ENCODE measurements at places on chromosomes 4 and X.
A peak's percentile ranks its signal among the peaks of the same experiment; 100 is the strongest.

DNA sequence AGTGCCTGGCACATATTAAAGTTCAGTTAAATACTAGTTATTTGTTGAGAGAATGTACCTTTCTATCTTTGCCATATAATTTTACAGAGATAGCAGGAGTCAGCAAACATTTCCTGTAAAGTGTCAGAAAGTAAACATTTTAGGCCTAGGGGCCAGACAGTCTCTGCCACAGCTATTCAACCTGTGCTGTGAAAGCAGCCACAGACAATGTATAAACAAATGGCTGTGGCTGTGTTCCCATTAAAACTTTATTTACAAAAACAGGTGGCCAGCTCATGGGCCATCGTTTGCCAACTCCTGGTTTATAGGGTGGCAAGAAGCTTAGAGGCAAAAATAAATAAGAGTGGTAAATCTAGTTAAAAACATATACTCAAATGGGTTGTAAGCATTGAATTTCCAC, 34.0 kb upstream of the BRS3 start:
- DNase-seq, result no peak

- no peak for DNase-seq
These were observed 157.4 kb downstream of the STIM2 start for GRCh38 chr4:27018076-27018475.

- DNase-seq, result no peak
These were observed 174.2 kb downstream of the HHIP start for GRCh38 chr4:144820011-144820727.

GRCh38 chr4:104592183-104592582, 97.5 kb upstream of the CXXC4 start:
- DNase-seq, result no peak

- DNase-seq, result no peak
These were observed 33.8 kb downstream of the RBBP7 start for GRCh38 chrX:16836371-16836770.

GRCh38 chr4:151163855-151164254, 64.4 kb downstream of the RPS3A start:
- DNase-seq, result no peak

DNA sequence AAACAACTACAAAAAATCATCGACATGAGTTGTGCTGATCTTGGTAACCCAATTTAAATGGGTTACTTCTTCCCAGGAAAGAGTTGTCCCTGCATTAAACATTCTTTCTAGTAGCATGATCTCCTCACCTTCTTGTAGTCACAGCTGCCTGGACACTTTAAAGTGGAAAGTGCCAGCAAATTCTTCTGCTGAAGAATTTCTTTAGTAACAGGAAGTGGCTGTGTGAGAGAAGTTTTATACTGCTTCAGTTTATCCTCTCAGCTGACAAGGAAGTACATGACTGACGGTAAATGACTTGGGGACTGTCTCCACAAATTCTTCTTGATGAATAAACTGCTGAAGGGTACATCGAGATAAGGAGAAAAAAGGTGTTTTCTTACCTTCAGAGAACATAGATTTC, 18.2 kb upstream of the TNIP3 start:
- no peak for DNase-seq

DNA sequence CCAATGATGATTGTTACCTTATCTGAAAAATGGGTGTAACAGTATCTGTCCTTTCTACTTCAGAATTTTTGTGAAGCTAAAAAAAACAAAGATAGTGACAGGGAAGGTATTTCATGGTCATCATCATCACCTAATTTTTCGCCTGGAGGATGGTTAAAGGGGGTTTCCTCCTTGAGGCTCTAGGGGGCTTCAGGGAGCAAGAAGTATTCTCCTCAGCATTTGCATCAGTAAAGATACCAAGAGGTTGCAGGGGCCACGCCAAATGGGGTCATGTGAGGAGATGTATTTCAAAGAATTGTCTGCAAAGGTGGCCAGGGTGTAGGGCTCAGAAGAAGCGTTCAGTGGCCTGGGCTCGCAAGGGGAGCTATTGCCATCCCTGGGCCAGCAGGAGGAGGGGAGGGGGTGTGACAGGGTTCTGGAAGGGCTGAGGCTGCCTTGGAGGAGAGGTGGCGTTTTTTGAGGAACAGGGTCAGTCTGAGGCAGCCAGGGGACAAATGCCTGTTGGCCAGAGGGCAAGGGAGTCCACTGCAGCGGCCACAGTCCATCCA, 7.3 kb upstream of the NSG1 start:
- DNase-seq, result no peak

DNA sequence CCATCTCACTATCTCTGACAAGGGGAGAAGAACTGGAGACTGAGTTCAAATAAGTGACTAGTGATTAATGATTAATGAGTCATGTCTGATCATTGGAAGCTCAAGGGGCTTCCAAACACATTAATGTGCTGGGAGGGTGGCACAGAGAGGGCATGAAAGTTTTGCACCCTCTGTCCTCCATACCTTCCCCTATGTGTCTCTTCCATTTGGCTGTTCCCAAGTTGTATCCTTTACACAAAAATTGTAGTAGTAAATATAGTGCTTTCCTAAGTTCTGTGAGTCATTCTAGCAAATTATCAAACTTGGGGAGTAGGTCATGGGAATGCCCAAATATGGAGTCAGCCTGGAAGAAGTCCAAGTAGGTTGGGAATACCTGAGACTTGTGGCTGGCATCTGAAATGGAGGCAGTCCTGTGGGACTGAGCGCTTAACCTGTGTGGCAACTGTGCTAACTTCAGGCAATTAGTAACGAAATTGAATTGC, 4.1 kb upstream of the FAM200B start:
- no peak for DNase-seq

GRCh38 chr4:127782025-127782274, 172 bp upstream of the HSPA4L start:
- DNase-seq, result peak; percentile 93

DNA sequence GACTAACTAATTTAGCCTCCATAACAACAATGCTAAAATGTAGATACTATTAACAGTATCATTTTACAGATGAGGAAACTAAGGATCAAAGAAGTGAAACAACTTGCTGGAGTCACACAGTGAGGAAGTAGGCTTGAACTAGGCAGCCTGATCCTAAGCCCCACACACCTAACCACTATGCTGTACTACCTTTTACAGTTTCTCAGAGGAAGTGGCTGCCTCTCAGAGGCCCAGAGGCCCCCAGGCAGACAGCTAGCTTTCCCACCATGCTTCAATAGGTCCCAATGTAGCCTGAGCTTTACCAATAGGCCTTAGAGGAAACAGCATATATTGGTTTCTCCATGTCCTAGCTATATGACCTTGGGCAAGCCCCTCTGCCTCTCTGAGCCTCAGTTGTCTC, 69.4 kb upstream of the PJA1 start:
- DNase-seq, result no peak

- no peak for DNase-seq
These were observed 81.5 kb upstream of the CD99 start for GRCh38 chrX:2609431-2610238.

GRCh38 chr4:99651016-99651769, 6.4 kb downstream of the C4orf54 start:
- DNase-seq, result no peak

GRCh38 chr4:183469936-183470335, 25.5 kb downstream of the CDKN2AIP start:
- no peak for DNase-seq

GRCh38 chr4:165031436-165032211, at the start of gene TRIM60:
TSS of gene TRIM60 (plus strand) at chr4:165031999. CDS start at chr4:165040073, 8,074 bp downstream.
- no peak for DNase-seq

DNA sequence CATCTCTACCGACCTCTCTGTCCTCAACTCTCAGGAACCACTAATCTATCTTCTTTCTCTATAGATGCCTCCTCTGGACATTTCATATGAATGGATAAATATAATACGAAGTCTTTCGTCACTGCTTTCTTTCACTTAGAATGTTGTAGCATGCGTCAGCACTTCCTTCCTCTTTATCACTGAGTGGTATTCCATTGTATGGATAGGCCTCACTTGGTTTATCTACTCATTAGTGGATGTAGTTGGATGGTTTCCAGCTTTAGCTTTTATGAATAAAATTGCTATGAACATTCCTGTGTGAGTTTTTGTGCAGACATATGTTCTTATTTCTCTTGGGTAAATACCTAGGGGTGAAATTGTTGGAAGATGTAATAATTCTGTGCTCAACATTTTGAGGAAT, 528.2 kb upstream of the FAT1 start:
- DNase-seq, result no peak

- no peak for DNase-seq
These were observed 305.2 kb upstream of the ARSJ start for GRCh38 chr4:114284629-114285028.

DNA sequence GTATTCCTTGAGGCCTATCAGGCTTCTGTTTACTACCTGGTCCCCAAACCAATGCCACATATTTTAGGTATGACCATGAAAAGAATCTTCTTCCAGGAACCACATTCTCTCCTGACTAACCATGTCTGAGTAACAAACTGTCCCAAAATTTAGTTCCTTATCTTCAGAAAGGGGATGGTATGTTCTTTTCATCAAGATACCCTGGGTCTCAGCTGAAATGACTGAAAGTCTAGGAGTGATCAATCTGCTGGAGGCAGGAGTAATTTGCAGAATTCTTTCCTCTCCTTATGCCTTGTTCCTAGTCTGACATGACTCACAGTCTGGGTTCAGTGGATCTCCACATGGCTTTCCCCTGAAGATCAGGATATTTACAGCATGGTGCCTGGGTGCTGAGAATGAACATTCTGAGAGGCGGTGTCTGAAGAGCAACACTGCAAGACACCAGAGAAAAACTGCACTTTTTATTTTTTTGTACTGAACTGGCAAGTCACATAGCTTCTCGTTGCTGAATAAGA, 665.5 kb downstream of the TLL1 start:
- no peak for DNase-seq

DNA sequence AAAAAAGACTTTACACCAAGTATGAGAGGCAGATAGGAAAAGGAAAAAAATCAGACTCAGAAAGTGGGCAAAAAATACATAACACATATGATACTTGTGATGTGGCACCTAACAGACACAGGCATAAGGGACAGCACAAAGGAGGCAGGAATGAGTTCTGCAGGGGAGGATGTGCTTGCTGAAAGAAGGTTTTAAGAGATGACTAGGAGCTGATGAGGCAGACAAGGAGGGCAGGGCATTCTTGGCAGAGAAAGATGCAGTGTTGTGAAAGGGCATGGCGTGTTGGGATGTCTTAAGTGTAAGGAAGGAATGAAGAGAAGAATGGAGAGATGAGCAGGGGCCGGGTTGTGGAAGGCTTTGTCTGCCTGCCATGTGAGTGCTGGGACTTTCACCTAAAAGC, 49.7 kb upstream of the TMEM154 start:
- DNase-seq, result no peak

DNA sequence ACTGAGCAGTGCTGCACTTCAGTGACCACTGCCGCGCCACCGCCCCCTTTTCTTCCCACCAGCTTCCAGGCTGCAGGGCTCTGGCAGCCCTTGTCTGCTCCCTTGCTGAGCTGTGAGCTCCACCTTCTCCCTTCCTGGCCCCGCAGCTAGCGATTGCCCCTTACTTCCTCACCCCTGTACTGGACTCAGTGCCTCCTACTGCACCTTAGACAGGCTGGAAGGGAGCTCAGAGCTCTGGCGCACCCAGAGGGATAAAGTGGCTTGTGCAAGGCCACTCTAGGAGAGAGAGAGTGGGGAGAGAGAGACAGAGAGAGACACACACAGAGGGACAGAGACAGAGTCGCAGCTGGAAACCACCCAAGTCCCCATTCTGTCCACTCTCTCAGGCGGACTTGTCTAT, 6.0 kb downstream of the RASL11B start:
- DNase-seq, result no peak

- no peak for DNase-seq
These were observed 51.8 kb downstream of the TBL1X start for GRCh38 chrX:9516635-9517034.

GRCh38 chr4:86948276-86948675, 13.5 kb downstream of the AFF1 start:
- no peak for DNase-seq

GRCh38 chr4:129335276-129335675, 239.3 kb downstream of the C4orf33 start:
- no peak for DNase-seq

DNA sequence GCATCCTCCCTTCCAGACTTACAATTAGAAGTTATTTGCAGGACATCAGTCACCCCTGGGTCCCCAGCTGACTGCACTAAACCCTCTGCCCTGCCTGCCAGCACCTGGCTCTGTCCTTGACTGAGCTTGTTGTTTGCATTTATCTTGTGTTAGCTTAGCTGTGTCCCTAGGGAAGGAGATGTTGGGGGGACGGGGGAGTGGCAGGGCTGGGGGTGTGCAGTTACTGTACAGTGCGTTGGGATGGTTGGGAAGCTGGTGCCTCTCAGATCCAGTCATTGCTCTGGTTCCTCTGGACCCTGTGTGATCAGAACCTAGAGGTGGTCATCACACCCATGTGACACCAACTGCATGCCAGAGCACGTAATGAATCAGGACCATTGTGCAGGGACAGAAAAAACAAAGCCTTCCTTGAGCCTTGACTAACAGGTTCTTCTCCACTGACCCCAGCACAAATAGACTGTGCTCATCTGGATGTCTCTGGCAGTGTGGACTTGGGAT, 32.7 kb upstream of the PROM1 start:
- no peak for DNase-seq

- DNase-seq, result no peak
These were observed 59.9 kb downstream of the CXCL13 start for GRCh38 chr4:77665381-77666069.

DNA sequence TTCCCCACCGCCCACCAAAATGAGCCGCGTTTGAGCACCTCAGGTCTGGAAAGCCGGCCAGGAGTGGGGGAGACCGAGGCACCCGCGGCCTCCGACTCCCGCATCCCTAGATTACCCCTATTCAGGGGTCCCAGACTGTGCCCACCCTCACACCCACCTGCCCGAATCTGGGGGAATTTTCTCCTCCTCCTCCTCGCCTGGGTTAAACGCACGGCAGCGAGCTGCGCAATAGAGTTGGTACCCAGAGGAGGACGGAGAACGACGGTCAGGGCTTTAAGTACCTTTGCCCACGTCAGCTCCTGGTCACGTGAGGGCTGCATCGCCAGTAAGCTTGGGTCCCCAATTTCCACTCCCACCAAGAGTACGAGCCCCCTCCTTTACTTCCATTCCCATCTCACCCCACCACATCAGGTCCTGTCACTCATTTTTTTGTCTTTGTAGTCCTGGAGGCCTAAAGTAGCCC, at the start of gene ARMCX2:
Gene ARMCX2, minus strand, starts transcription at position 250 of the 463 bp plus-strand sequence. CDS start 2,262 bp downstream, outside the sequence.
- DNase-seq, result peak; percentile 3

DNA sequence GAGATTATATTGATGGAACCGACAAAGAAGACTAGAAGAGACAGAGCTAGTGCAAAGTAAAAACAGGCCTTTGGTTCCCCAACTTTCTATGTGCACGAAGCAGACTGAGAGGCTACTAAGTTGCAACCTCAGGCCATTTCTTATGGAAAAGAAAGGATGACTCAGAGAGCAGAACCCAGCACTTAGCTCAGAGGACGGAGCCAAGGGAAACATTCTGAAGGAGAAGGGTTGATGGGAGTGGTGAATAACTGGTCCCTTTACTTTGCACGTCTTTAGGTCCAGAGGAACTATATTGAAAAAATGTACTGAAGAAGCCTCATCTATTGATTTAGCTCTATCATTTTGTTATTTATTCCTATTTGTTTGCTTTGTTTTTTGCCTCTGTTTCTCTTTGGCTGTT, 182.1 kb downstream of the CPE start:
- no peak for DNase-seq

- no peak for DNase-seq
These were observed 89.7 kb downstream of the COL4A6 start for GRCh38 chrX:108348525-108348924.

GRCh38 chr4:106850691-106851090, 185.4 kb downstream of the DKK2 start:
- no peak for DNase-seq

All from nucleus accumbens (tissue), 56 donors.